ENCODE measurements at places on chromosomes 3 and 15.

DNA sequence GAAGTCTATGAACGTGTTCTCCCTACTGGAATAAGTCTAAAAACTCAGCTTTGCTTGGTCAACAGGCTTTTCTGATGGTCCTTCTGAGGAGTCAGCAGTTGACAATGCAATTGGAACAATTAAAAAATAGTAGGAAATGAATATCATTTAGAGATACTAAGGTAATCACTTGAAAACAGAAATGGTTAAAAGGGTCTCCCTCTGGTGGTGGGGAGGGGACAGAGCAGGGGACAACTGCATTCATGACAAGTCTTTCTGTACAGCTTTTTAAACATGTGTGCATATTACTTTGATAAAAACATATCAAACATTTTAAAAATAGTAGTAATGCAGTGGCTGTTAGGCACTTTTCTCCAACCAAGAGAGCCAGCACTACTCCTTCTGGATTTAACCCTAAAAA lies 119.9 kb upstream of the FHIT start:
- no peak for DNase-seq

- no peak for DNase-seq
Measured at GRCh38 chr3:46662771-46663551, 30.5 kb downstream of the ALS2CL start.

GRCh38 chr3:14304101-14305045 lies 98.0 kb upstream of the SLC6A6 start:
- no peak for DNase-seq

- no peak for DNase-seq
Measured at GRCh38 chr3:170038434-170039110, 777 bp downstream of the GPR160 start.

DNA sequence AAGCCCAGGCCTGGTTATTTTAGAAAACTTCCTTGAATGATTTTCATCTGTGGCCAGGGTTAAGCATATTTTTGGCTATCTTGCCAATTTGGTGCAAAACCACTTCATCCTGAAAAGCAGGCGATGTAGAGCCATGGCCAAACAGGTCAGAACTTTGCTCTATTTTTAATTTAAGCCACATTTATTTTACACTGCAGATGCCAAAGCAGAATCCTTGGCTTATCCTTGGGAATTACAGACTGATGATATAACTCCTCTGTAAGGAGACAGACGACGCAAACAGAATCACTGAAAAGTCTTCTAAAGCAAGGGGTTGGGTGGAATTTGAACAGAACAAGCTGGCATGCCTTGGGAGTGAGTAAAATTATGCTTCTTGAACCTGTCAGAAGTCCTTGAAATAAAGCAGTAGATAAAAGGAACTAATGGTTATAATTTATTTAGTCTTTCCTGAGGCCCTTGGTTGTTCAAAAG lies 121.9 kb downstream of the CHST2 start:
- no peak for DNase-seq

GRCh38 chr3:49132437-49133225 lies at the start of gene LAMB2:
LAMB2 (minus strand) TSS chr3:49133050; CDS start chr3:49132867, 183 bp downstream.
- DNase-seq: peak; percentile 65

DNA sequence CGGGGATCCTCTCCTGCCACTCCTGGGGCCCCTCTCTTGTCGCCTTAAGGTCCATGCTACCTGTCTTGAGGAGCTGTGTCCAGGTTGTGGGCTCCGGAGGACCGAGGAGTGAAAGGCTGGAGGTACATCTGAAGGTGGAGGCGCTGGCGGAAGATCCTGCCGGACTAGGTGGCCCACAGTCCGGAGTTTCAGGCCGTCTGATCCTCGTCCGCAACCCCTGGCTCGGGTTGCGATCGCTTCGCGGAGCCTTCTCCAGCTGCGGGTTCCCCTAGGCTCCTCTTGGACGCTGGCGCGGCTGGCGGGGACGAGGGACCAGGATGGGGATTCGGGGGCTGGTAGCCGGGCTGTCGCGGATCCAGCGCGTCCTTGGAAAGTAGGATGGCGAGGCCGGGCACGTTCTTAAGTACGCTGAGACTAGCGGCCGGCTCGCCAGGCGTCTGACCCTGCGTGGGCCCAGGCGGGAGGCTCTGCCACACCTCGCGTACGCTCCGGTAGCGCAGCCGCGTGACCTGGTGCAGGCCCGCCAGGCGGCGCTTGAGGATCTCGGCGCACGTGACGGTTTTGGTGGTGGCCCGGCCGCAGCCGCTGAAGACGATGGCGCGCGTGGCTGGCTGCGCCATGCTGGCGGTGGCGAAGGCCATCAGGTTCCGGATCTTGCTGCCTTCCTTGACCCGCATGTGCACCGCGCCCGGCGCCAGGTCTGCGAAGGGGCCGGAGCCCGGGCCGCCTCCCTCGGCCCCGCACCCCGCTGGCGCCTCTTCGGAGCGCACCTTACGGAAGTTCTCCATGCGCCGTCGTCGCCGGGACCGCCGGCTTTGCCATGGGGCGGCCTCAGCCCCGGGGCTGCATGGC lies 550 bp downstream of the RPP25 start:
- peak; percentile 48 for DNase-seq

DNA sequence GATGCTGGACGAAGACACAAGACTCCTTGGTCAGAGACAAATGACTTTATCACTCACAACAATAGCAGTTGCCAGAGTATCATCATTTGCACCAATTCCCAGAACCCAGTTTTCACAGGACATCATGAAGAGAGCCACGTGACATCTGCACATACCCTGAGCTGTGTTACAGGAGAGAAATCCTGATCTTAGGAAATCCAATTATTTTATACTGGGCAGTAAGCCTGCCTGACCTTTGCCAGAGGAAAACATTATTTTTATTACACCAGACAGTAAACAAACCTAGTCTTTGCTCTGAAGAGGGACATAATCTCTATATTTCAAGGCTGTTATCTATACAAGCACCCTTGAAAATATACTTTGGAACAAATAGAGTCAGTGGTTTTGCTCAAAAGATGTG lies 77.4 kb downstream of the ZBBX start:
- DNase-seq: no peak

- no peak for DNase-seq
Measured at GRCh38 chr3:184539801-184540435, 21.7 kb upstream of the EPHB3 start.

- DNase-seq: no peak
Measured at GRCh38 chr3:65723985-65724384, 314.7 kb downstream of the MAGI1 start.

DNA sequence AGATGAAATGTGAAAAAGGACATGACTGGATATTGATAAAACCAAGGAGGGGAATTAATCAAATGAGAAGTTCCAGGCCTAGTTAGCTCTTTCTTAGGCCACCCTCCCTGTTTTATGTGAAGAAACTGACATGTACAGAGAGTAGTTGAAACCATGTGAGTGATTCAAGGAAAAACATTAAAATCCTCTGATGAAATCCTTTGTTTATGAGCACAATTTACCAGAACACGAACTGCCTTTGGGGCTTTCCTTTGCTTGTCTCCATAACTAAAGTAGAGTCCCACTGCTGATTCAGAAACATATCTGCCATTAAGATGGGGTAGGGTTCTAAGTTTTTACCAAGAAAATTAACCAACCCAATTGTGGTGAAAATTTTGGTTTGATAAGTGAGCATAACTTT lies 558.3 kb downstream of the NR2F2 start:
- no peak for DNase-seq

- DNase-seq: no peak
Measured at GRCh38 chr3:125019271-125019670, 36.5 kb downstream of the HEG1 start.

DNA sequence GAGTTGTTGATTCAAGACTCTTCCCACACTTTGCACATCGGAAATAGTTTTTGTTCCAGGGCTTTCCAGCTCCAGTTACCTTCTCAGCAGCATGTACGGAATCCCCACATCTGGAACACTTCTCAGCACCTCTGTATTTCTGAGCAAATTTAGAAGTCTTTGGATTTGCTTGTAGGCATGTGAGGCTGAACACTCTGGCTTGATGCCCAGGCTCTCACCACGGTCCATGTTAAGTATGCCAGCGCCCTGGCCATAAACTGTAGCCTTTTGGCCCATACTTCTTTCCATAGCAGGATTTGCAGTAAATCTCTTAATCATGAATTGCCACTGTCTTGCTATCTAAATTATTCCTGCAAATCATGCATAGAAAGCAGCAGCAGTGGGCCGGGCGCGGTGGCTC lies 24.4 kb downstream of the ATP2C1 start:
- DNase-seq: no peak

- DNase-seq: no peak
Measured at GRCh38 chr3:15205934-15206661, at the start of gene CAPN7. CAPN7 (plus strand) TSS chr3:15206246; CDS start chr3:15206496, 250 bp downstream.

DNA sequence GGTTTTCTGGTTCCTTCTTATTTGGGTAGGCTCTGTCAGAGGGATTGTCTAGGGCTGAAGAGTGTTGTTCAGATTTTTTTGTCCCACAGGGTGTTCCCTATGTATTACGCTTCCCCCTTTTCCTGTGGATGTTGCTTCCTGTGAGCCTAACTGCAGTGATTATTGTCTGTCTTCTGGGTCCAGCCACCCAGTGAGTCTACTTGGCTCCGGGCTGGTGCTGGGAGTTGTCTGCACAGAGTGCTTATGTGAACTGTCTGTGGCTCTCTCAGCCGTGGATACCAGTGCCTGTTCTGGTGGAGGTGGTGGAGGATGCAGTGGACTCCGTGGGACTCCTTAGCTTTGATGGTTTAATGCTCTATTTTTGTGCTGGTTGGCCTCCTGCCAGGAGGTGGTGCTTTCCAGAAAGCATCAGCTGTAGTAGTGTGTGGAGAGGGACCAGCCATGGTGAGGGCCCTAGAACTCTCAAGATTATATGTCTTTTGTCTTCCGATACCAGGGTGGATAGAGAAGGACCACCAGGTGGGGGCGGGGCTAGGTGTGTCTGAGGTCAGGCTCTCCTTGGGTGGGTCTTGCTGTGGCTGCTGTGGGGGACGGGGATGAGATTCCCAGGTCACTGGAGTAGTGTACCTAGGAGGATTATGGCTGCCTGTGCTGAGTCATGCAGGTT lies 53.8 kb downstream of the CCDC66 start:
- DNase-seq: no peak

DNA sequence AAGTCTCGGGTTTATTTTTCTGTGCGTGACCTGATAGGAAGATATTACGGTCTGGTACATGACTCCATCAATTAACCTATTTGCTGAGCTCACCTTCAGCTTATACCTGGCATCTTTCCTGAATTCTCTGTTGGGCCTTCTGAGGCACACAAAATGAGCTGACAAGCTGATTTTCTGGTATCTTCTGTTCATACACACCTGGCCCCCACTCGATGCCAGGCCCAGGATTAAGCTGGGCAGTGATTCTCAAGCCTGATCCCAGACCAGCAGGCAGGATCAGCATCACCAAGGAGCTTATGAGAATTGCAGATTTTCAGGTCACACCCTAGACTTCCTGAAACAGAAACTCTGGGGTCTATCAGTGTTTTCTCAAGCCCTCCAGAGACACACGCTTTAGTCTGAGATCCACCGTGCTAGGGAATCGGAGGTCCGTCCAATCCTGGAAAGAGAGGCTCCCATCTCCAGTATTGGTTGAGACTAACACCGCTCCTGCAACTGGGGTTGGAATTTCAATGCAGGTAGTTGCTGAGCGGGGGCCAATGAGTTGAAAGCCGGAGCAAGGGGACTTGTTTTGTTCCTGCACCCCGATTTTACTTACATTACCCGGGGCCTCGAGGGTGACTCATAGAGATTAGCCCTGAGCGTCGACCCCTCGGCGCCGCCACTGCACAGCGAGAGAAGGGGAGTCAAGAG lies 636 bp upstream of the EIF1B start:
- no peak for DNase-seq

DNA sequence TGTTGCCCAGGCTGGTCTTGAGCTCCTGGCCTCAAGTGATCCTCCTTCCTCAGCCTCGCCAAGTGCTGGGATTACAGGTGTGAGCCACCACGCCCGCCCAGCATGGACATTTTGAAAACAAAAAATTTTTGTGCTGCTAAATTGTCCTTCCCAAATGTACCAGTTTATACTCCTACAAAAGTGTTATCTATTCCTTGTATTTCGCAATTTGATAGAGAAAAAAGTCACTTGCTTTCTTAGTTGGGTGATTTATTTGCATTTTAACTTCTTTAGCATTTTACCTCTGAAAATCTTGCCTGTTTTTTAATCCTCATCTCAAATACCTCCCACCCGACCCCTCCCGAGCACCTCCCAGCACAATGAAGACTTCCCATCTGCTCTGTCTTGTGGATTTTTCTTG lies 46.8 kb downstream of the PDE8A start:
- no peak for DNase-seq

DNA sequence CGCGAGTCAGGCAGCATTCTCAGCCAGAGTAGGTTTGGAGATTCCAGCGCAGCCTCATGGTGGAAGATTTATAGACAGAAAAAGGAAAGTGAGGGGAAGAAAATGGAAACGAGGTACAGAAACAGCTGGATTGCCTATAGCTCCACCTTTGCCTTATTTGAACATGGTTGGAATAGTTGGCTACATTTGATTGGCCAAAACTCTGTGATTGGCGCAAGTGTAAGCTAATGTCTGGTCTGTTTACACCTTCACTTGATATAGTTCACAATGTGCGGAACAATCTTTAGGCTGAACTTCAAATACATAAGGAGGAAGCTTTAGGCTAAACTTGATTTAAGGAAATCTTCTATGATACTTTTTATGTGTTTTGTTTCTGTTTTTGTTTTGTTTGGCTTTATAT lies 1191.9 kb downstream of the NSUN3 start:
- DNase-seq: no peak

- DNase-seq: no peak
Measured at GRCh38 chr15:84915606-84915958, 31.1 kb downstream of the SLC28A1 start.

GRCh38 chr3:185539934-185540333 lies 12.5 kb downstream of the LIPH start:
- no peak for DNase-seq

GRCh38 chr3:149655826-149656574 lies 1.8 kb downstream of the WWTR1 start:
- DNase-seq: no peak

DNA sequence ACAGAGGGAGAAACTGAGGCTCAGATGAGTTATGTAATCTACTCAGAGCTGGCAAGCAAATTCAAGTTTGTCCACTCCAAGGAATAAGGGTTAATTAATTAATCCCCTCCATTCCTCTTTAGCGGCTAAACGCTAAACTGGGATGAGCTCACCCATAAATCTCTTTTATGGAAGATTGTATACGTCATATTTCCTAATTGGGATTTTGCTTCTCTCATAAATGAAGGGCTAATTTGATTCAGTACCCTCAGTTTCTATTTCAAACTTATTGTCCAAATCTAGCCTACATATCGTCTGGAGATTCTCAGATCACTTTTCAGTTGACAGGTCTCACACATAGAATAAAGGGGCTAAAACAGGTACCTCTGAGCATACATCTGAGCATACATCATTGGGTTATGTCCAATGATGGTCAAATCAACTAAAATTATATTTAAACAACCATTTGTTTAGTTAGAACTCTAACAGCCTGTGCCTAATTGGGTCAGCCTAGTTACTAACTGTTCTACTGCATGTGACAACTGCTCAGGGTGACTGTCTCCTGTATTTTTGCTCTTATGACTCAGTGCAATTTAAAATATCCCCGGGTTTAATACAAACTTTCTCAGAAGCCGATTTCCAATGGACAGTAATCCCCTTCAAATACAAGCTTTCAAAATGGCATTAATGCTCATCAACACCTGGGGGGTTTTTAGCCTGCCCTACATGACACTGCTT lies 57.6 kb upstream of the PLXND1 start:
- DNase-seq: no peak

GRCh38 chr3:133804896-133805295 lies 719 bp upstream of the SRPRB start:
- no peak for DNase-seq

Data from substantia nigra (tissue), 51 donors.